Naive thymus-derived CD8-positive, alpha-beta T cell (primary cell): ENCODE measurements at places on chromosomes 5 and 9. TPM values are rescaled to one million over a fixed set of nuclear protein-coding genes. Genes with fewer than 3 reads are reported as not detected.

ITGA1 gene
- total RNA-seq = 4.6 TPM

TAF11L9 gene
- total RNA-seq = not detected

SLC36A3 gene
- total RNA-seq = not detected

DNA sequence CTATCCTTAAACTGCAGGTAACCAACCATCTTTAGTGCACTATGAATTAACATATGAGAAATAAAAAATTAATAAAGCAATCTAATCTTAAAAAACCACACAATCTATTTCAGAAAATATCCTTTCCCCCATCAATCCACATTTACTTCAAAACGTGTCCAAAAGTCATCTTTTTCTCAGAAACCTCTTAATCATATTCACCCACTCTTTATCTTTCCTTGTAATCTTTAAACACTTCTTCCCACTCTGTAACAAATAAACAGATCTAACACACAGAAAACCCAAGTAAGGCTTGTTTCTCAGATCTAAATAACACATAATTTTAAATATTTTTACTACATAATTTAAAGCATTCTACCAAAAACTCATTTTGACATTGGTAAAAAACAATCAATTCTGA is 44.4 kb downstream of the EFCAB9 start:
- peaks cover 11% of the 10 kb centered on the region for H3K4me1 ChIP-seq
- peaks cover 5% of the 10 kb centered on the region for H3K36me3 ChIP-seq
- no peak for DNase-seq
- no peak overlapping the region for H3K4me3 ChIP-seq

- no peak for DNase-seq
- H3K27ac ChIP-seq = no peak overlapping the region
- H3K36me3 ChIP-seq = no peaks in the 10 kb centered on the region
- H3K27me3 ChIP-seq = no peaks in the 10 kb centered on the region
- no peak overlapping the region for H3K4me3 ChIP-seq
Observed at GRCh38 chr5:143426437-143426991, 23.0 kb upstream of the NR3C1 start.

DNA sequence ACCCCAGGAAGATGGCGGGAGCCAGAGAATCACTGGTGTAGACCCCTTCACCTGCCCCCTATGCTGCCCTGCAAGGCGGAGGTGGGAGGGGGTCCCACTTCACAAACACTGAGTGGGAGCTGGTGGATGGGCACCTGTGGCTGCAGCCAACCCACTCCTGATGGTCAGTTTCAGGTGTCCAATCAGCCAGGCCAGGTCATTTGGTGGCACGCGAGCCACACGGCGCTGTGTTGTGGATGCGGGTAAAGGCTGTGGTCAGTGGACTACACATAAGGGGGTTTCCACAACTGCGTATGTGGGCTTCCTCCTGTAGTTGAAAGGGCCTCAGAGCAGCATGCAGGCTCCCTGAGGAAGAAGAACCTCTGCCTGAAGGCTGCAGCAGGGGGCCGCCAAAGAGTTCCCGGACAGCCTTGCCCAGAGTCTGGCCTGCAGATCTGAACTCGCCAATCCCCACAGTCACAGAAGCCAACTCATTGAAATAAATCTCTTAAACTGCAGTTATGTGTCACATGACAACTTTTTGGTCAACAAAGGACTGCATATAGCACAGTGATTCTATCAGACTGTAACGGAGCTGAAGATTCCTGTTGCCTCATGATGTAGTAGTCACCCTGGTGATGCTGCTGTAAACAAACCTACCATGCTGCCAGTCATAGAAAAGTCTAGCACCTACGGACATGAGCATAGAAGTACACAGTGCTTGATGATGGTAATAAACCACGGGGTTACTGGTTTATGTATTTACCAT is 284.7 kb upstream of the IRX2 start:
- no peak overlapping the region for H3K4me3 ChIP-seq
- no peaks in the 10 kb centered on the region for H3K4me1 ChIP-seq
- no peaks in the 10 kb centered on the region for H3K27me3 ChIP-seq
- no peak overlapping the region for H3K27ac ChIP-seq
- no peak for DNase-seq

DNA sequence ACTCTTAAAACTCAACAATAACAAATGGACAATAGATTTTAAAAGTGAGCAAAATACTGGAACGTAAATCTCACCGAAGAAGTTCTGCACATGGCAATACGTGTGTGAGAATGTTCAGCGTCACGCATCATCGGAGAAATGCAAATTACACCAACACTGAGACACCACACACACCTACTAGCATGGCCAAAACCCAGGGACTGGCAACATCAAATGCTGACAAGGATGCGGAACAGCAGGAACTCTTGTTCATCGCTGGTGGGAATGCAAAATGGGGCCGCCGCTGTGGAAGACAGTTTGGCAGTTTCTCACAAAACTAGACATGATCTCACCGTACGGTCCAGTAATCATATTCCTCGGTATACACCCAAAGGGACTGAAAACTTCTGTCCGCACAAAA is 21.6 kb upstream of the CLPTM1L start:
- H3K27me3 ChIP-seq = no peaks in the 10 kb centered on the region
- no peaks in the 10 kb centered on the region for H3K4me1 ChIP-seq
- no peak overlapping the region for H3K27ac ChIP-seq
- DNase-seq = no peak
- H3K4me3 ChIP-seq = no peak overlapping the region

GRCh38 chr9:115495052-115495635 is 377.2 kb upstream of the TNC start:
- H3K4me1 ChIP-seq = no peaks in the 10 kb centered on the region
- H3K27me3 ChIP-seq = peaks cover 23% of the 10 kb centered on the region
- DNase-seq = no peak
- no peaks in the 10 kb centered on the region for H3K36me3 ChIP-seq
- H3K4me3 ChIP-seq = no peak overlapping the region
- H3K27ac ChIP-seq = no peak overlapping the region

- H3K4me1 ChIP-seq = peaks cover 11% of the 10 kb centered on the region
- no peak for DNase-seq
- no peak overlapping the region for H3K27ac ChIP-seq
- H3K4me3 ChIP-seq = peak overlapping the region; percentile 66
- H3K27me3 ChIP-seq = no peaks in the 10 kb centered on the region
Observed at GRCh38 chr9:136688274-136689107, 1.2 kb upstream of the AGPAT2 start.

- no peak overlapping the region for H3K4me3 ChIP-seq
- no peaks in the 10 kb centered on the region for H3K36me3 ChIP-seq
- DNase-seq = no peak
- H3K4me1 ChIP-seq = no peaks in the 10 kb centered on the region
Observed at GRCh38 chr5:89270901-89271300, 387.9 kb upstream of the MEF2C start.

DNA sequence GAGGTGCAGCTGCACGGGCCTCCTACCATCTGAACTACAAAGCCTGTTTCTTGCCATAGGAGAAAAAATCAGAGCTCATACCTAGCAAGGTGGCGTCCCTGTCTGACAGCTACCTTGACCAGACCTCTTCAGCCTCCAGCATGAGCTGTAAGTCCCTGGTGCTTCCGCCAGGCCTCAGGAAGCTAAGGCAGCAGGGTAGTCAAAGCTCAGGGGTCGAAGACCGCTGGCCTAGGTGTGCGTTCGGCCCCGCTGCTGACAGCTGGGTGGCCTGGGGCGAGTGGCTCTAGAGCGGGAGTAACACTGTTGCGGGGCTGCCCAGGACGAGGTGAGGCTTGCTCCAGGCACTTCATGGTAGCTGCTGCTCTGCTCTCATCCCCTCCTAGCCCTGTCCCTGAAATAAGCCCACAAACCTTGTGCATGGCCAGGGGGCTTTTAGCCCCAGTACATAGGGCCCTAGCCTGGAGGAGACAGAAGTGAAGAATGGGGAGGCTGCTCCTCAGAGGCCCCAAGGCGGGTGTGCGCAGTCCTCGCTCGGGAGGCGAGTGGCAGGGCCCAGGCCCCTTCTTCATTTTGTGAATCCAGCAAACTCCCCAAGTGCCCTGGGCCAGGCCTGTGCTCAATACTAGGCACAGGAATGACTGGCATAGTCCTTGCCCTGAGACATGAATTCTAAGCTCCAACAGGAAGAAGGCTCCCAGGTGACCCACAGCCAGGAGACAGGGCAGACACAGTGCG is 5.4 kb downstream of the TOR2A start:
- DNase-seq = no peak
- no peak overlapping the region for H3K4me3 ChIP-seq
- peaks cover 8% of the 10 kb centered on the region for H3K4me1 ChIP-seq
- H3K36me3 ChIP-seq = peaks cover 5% of the 10 kb centered on the region

DNA sequence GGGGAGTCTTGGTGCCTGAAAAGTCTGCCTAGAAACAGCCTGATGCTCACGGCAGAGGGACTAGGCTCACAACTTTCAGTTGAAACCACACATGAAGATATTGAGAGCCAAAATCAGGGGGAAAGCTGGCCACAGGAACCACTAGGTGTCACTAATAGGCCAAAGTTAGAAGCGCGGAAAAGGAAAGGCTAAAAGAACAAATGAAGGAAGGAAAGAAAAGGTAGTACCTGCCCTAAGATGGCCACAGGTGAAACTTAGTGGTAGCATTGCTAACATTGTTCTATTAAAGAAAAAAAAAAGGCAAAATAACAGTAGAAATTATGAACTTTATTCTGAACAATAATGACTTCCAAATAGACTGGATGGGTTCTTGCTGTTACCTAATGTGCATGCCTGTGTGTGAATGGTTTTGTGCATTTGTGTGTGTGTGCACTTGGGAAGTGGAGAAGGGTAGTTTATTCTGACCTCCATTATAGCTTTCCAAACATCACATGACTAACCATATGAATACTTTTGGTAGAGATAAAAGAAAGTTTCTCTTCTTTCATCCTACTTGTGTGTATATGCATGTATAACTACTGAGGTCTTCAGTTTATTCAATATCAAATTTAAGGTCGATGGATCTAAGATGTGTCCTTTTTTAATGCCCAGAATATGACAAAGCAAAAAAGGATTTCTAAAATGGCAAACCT is 2.1 kb upstream of the RFESD start:
- H3K27ac ChIP-seq = peak overlapping the region; percentile 62
- H3K4me1 ChIP-seq = peaks cover 4% of the 10 kb centered on the region
- no peaks in the 10 kb centered on the region for H3K27me3 ChIP-seq
- no peak for DNase-seq
- peak overlapping the region; percentile 7 for H3K4me3 ChIP-seq

DNA sequence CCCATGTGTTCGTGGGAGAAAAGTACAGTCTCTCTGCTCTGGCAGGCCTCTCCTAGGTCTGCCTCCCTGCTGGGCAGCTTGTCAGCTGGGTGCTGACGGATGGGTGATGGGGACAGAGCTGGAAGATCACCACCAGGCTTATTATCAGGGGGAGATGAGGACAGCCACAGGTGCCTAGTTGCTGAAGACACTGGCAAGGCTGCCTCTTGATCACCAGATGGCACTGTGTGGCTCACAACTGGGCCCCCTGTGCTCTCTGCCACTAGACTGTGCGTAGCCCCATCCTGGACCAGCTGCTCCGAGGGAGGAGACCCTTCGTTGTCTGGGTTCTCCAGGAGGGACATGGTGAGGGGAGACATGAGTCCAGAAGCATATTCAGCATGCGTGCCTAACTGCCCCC is 73.0 kb downstream of the KIF24 start:
- H3K4me1 ChIP-seq = peaks cover 36% of the 10 kb centered on the region
- H3K4me3 ChIP-seq = no peak overlapping the region
- no peaks in the 10 kb centered on the region for H3K27me3 ChIP-seq
- peaks cover 2% of the 10 kb centered on the region for H3K36me3 ChIP-seq
- DNase-seq = no peak
- H3K27ac ChIP-seq = peak overlapping the region; percentile 94

DNA sequence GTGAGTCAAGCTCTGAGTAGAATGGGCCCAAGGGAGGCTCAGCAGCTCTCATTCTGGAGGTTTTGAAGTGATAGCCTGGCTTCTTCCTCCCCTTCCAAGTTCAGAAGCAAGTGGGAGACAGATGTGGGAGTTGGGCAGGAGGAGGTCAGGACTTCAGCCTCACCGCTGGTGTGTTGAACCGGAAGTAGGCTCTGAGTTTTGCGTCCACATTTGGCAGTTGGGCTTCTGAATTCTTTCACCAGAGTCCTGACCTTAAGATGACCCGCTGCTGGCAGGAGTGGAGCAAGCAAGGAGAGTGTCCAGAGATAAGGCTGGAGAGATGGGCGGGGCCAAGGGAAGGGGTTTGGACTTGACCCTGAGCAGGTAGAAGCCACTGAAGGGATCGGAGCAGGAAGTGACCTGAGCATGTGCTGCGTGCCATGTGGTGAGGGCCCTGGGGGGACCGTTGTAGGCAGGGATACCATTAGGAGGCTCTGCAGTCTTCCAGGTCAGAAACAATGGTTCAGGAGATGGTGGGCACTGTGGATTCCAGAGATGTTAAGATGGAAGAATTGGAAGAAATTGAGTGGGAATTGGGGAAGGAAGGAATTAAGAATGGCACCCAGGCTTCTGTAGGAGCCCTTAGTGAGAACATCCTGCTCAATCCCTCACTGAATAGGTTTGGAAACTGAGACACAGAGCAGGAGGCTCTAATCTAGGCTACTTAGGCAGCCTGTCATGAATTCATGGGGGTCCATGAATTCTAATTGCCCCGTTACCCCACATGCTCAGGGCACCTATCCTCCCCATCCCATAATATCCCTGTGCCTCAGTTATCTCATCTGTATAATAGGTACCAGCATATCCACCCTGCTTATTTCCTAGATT is 25.9 kb downstream of the GALNT12 start:
- H3K4me1 ChIP-seq = peaks cover 3% of the 10 kb centered on the region
- no peak overlapping the region for H3K27ac ChIP-seq
- DNase-seq = no peak

DNA sequence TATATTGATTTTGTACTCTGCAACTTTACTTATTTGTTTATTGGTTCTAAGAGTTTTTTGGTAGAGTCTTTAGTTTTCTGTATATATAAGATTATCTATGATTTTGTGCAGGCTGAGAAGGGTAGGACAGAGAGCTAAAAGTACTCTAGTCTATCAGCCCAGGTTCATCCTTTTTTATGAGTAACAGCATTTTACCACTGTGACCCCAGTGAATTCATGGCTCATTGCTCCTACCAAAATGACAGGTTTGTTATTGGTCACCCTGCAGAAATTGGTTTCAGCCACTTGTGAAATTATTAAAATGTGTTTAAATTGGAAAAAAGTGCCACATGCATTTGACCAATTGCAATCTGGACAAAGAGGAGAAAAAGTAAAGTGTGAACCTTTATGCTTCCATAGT is 421.4 kb upstream of the DAB2 start:
- H3K36me3 ChIP-seq = no peaks in the 10 kb centered on the region
- H3K27ac ChIP-seq = no peak overlapping the region
- no peak overlapping the region for H3K4me3 ChIP-seq
- peaks cover 11% of the 10 kb centered on the region for H3K27me3 ChIP-seq

DNA sequence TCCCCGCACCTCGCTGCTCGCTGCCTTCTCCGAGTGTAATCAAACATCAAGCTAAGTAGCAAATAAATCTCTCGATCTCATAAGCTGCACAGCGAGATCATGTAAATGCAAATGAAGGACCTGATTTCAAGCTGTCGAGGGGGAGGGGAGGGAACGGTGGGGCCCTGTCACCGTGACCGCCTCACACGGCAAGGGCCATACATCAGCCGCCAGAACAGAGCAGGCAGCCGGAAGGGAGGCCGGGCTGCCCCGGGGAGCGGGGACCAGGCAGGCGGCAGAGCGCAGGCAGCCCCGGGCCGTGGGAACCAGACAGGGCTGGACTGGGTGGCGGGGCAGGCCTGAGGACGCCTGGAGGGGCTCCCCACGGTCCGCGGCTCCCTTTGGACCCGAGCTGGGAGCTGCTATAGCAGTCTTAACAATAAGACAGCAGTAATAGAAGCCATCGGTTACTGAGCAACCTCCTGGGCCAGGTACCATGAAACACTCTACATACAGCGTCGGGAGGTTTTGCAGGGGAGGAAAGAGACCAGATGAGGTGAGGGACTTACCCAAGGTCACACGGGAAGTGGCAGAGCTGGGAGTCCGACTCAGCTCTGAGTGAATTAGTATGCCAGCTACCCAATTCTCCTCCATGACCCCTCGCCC is 76.8 kb downstream of the CFAP77 start:
- no peaks in the 10 kb centered on the region for H3K36me3 ChIP-seq
- H3K27ac ChIP-seq = peak overlapping the region; percentile 74
- peak overlapping the region; percentile 68 for H3K4me3 ChIP-seq
- peaks cover 57% of the 10 kb centered on the region for H3K27me3 ChIP-seq
